ENCODE measurements at places on chromosomes 7 and 10.

GRCh38 chr10:133294189-133294588, 14.5 kb downstream of the TUBGCP2 start:
- no peak for DNase-seq

- no peak for DNase-seq
Observed at GRCh38 chr10:104081998-104082397, 3.7 kb downstream of the COL17A1 start.

DNA sequence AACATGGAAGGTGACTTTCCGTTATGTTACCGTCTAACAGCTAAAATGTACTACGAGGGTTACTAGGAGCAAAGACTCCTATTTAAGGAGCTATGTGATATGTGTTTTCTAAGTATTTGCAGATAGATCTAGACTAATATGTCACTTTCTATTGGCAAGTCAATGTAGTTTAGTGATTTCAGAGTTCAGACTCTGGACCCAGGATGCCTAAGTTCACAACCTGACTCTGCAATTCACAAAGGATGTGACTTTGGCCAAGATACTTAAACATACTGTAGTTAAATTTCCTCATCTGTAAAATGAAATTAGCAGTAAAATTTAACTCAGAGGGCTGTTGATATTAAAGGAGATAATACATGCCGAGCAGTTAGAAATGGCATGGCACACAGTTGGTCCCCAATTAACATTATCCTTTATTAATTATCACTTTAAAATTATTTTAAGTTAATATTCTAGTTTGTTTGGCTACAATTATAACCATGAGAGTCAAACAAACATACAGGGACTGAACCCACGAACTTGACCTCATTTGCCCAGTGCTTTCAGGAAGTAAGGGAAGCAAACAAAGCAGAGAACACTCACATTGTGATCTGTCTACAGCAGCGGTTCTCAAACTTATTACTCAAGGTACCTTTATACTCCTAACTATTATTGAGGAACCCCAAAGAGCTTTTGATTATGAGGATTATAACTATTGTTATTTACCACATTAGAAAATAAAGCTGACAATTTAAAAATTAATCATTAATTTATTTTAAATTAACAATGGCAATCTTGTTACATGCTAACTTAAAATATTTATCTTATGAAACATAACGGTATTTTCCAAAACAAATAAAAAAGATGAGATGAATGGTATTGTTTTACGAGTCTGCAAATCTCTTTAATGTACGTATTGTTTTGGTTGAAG, 94.4 kb downstream of the ANK3 start:
- no peak for DNase-seq

DNA sequence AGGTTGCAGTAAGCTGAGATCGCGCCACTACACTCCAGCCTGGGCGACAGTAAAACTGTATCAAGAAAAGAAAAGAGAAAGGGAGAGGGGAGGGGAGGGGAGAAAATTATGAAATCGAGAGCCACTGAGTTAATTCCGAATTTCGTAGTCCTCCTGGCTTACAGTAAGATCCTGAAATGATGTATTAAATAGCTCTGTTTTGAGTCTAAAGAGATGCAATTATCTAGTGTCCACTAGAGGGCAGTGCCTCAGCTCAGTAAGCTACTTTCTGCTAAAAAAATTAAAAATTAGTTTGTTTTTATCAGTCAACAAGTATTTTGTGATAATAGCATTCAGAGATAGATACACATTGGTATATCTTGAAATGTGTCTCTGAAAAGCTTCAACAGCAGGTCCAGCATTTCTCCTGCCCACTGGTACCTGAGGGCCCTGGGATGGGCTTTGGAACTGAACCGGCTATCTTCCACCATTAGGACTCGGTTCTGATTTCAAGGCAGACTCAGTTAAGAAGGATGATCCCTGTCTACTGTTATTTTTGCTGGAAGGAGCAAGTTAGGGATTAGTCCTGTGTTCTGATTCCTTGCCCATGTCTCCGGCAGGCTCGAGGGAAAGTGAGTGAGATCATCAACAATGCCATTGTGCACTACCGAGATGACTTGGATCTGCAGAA, 19.5 kb downstream of the TSPAN33 start:
- DNase-seq = no peak

DNA sequence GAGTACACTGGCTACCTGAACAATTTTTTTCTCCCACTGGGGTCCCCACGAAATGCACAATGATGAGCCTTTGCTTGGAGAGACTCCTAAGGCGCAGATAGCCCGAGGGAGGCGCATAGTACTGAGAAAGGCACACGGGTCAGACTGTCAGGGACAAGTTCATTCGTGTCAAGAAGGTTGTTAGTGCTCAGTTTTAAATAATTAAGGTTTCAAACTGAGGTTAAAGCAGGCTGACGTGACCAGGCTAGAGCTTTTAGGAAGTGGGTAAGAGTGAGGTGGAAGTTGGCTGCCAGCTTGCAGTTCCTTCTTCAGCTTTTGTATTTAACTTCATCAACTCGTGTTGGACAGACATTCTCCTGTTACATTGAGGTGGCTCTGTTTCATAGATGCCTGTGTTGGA, 31.6 kb downstream of the RBM33 start:
- no peak for DNase-seq

- DNase-seq = no peak
Observed at GRCh38 chr10:59465088-59465487, 102.7 kb upstream of the FAM13C start.

DNA sequence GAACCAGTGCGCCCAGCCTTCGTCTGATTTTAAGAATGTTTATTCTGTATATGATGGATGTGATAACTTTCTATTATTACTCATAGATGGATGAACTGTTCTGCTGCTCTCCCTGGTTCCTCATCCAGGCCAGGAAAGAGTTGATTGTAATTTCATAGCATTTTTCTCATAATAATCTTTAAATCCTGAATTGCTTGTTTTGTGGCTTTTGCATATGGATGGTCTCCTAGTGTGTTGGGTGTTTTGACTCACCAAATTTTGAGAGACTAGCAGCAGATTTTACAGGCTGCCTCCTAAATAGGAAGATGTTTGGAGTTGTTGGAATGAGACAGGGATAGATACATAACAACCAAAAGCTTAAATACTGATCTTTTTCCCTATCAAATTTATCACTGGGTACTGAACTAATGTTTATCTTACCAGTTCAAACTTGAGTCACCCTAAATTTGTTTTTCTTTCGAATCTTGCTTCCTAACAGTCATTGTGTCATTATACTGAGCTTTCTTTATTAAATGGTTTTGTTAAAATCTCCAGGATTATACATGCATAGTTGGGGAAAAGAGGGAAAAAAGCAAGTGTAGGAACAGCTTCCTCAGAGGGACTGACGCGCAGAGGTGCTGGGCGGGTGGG, 106.0 kb upstream of the GATA3 start:
- no peak for DNase-seq

- no peak for DNase-seq
Observed at GRCh38 chr7:116948934-116949333, 4.4 kb upstream of the ST7 start.

GRCh38 chr10:74778436-74779094, 47.8 kb upstream of the KAT6B start:
- no peak for DNase-seq

GRCh38 chr10:34139559-34139958, 675.5 kb downstream of the PARD3 start:
- no peak for DNase-seq

GRCh38 chr10:94591461-94592205, 46.0 kb downstream of the HELLS start:
- DNase-seq = no peak

DNA sequence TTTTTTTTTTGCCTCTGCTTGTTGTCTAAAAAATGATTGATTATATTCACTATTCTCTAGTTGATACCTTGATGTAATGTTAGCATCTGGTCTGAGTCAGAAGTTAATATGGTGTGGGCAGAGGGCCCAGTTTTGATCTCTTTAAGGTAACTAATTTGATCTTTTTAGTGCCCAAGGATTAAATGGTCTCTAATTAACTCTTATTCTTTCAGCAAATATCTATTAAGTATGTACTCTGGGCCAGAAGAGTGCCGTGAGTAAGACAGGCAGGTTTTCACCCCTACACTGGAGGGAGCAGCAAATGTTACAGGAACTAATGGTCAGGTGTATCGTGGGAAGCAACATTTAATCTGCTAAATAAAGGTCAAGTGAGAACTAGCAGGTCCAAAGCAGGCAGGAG, 144.6 kb upstream of the COL1A2 start:
- DNase-seq = no peak

DNA sequence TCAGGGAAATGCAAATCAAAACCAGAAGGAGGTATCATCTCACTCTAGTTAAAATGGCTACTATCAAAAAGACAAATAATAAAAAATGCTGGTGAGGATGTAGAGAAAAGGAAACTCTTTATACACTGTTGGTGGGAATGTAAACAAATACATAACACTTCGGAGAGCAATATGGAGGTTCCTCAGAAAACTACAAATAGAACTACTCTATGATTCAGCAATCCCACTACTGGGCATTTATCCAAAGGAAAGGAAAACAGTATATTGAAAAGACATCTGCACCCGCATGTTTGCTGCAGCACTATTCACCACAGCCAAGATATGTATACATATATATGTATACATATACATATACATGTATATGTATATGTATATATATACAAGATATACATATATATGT, 94.2 kb downstream of the C10orf90 start:
- DNase-seq = no peak

DNA sequence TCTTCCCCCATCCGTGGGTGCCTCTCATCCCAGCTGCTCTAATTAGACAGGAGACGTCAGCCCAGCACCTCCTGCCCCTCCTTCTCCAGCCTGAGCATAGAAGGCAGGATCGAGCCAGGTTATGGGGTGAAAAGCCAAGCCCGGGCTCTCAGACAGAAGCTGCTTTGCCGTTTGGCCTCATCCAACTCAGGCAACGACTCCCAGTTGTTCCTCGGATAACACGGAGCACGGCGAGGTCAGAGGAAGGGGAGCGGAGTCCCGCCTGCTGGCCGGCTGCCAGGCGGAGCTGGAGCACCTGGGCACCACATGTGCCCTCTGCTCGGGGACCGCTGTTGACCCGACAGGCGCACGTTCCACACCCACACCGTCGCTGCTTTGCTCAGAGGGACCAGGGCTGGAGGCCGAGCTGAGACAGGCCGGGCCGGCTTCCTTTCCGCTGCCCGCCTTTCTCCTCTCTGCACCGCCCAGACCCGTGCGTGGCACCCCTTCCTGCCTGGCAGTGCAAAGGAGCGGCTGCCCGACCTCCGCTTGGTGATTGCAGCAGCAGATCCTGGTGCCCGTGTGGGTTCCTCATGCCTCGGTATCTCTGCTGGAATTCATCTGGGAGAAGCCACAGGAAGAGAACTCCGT, 21.6 kb upstream of the UNCX start:
- DNase-seq = no peak

DNA sequence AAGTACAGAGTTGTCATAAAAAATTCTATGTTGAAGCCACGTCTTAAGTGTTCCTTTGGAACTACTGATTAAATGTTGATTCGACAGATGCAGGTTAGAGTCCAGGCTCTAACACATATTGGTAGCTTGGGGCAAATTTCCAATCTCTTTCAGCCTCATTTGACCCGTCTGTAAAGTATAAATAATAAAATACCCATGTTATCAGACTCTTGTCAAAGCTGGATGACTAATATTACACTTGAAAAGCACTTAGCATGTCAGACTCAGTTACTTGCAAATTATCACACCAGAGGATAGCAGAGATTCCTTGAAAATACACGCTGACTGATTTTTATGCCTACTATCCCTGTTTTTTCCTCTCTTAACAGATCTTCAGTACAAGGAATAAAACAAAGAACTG, 18.1 kb upstream of the MACC1 start:
- DNase-seq = no peak

DNA sequence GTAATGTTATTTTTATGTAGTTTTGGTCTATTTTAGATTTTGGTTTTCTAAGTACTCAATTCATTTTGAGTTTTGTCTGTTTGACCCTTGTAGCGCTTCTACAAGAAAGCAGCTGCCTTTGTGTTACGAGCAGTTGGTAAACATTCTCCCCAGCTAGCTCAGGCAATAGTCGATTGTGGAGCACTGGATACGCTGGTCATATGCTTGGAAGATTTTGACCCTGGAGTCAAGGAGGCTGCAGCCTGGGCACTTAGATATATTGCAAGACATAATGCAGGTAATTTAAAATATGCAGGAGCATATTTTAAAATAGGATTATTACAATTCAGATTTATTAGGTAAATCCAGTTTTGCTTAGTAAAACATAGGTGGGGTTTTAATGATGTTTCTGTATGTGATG, 23.1 kb downstream of the SPAG6 start:
- DNase-seq = no peak

- DNase-seq = no peak
Observed at GRCh38 chr10:48996329-48996728, 56.7 kb upstream of the LRRC18 start.

DNA sequence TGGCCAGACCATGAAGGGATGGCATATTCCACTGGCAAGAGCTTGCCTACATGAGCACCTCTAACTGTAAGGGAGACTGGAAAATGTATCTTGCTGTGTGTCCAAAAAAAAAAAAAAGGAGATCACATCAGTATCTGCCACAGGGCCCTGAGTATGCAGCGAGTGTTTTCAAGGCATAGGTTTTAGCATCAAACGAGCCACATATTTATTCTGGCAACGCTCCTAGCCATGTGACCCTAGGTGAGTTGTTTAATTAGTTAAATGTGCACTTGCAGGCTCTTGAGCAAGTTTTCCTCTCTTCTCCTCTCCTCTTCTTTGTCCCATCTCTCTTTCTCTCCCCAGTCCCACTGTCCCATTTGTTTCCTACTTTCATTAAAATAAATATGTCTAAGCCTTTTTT, 428.7 kb upstream of the AKR1E2 start:
- DNase-seq = no peak

GRCh38 chr10:69051710-69052487, 36.0 kb upstream of the SRGN start:
- no peak for DNase-seq

GRCh38 chr7:107318523-107319160, 149.8 kb downstream of the HBP1 start:
- no peak for DNase-seq

DNA sequence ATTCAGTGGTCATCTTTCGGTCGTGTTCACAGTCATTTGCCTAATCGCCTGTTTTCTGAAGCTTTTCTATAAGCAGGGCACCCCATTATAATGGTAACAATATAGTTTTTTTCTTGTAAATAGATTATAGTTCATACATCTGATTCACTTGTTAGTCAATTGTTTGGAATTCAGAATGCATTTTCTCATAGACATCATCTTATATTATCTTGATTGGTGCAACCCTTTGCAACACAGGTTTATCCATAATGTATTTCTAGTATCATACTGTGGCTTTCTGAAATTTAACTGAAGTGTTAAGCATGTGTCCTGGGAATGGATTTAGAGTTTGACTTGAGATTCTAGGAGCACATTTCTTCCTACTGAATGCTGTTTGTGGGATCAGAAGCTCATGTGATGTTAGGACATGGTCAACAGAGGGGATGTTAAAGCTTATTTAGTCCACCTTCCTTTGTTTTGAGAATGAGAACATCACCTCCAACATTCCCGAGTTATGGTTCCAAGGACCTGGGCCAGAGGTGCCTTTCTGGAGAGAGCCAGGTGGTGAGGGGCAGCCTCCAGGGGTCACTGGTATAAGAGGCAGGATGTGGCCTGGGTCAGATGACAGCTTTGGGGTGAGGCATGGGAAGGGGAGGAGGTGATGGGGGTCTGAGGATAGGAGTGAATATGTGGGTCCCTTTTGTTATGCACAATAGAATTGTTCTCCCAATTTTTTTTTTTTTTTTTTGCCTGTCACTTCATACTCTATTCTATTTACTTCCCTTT, 415.6 kb downstream of the EXOC4 start:
- no peak for DNase-seq
